Activated CD4-positive, alpha-beta memory T cell treated with anti-CD3 and anti-CD28 coated beads, Interleukin-2, amount 10 ng/mL, durations not matched to agents 7 days and 5 days (primary cell): ENCODE measurements at places on chromosomes 12 and 14.

DNA sequence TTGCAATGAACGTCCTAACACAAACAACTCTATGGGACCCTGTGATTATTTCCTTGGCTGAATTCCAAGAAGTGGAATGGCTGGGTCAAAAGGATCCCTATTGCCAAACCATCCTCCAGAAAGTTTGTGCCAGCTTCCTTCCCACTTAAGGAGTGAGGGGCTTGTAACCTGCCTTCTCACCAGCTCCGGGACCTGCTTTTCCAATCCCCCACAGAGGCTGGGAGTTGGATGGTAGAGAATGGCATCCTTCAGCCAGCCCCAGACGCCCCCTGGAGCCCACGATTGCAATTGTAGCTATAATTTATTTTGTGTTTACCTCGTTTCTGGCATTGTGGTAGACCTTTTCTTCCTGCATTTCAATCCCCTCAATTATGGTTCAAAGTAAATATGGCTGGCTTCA, 9.7 kb upstream of the ZDHHC22 start:
- DNase-seq, result no peak

- no peak for DNase-seq
These were observed 475.8 kb downstream of the RAD51B start for GRCh38 chr14:68295316-68295816.

GRCh38 chr12:91178139-91178561, 4.5 kb downstream of the DCN start:
- DNase-seq, result no peak

DNA sequence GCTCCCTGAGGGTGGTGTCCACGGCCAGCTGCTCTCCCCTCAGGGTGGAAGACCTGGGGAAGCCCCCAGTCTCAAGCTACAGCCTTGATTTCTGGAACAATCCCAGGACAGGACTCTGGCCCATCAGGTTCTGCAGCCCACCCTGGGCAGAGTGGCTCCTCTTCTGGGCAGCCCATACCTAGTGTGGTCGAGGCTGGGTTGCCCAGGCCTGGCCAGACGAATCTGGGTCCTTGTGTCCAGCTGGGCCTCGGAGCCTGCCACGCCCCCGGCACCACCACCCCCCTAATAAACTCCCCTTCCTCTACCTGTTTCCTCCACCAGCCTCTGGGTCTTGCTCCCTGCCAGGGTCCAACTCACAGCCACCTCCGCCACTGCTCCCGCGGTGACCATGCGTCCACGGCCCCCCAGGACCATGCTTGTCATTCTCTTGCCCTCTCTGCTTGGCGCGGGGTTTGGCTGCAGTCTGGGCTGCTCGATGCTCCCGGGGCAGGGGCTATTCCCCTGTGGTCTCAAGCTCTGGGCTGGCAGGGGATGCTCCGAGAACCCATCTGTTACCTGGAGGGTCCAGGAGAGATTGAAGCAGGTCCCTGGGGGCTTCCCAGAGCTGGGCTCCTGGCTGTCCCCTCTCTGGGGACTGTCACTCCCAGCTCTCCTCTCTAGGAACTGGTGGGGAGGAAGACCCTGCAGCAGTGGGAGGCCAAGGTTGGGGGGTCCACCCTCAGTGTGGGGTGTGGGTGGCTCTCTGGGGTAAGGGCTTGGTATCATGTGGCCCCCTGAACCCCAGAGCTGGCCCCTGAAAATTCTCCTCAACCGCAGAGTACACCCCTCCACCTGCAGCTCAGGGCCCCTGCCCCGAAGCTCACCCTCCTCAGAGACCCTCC, 8.7 kb upstream of the GPR132 start:
- no peak for DNase-seq

DNA sequence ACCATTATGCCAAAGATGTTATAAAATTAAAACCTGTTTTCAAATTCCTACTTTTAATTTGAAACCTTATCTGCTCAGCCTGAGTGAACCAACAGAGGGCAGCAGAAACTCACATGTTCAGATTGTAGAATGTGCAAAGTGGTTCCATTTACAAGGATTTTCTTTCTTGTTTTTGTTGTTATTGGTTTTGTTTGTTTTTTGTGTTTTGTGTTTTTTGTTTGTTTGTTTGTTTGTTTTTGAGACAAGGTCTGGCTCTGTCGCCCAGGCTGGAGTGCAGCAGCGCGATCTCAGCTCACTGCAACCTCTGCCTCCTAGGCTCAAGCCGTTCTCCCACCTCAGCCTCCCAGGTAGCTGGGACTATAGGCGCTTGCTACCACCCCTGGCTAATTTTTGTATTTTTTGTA, 22.8 kb upstream of the GARIN2 start:
- DNase-seq, result peak; percentile 28

DNA sequence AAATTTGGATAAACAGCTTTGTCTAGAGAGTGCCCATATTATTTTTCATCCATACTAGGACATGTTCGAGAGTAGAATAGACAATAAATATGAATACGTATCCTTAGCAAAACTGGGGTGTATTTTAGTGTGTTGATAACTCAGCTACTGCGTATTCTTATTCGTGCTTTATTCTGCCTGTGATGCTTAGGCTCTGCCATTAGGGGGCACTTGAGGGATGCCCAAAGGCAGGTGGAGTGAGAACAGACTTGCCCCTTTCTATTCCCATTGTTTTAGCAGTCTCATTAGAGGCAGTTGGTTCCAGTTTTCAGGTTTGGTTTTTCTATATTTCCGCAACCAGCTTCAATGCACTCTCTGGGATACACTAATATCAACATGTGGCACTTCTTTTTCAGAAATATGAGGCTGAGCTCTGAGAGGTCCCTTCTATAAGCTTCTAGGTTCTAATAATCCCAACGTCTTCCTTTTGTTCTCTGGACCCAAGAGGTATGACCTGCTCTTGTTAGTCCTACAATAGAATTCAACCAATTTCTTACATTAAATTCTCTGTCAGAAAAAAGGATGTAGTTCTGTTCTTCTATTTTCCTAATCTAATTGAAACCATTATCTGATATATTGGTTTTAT, 985.7 kb upstream of the FBXO33 start:
- DNase-seq, result no peak

DNA sequence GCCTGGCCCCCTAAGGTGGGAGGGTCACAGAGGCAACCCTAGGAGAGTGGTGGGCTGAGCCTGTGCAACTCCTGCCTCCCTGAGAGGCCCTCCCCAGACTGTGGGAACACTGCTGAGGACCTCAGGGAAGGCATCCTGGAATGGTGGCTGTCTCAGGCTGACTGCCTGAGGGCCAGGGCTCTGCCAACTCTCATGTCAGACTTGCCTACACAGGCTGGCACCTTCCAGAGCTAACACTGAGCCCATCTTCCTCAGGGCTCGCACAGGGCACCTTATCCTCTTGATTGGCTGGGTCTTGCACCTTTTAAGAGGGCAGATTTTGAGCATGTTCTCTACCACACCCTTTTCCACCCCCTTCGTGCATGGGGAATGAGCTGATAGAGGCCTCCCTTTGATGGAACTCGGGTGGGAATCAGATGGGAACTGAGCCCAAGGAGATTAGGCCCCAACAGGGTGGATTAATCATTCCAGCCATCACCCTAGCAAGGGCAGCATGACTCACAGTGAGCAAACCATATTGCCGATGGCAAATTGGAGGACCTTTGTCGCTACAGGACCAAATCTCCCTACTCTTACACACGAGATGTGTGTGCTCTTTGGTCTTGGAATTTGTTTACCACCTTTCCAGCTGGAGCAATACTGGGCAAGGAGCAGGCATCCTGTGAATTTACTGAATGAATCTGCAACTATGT, 702.8 kb downstream of the VRK1 start:
- no peak for DNase-seq
